Tongue (tissue), 3 donors: ENCODE measurements at places on chromosomes 16 and 17. TPM values are rescaled to one million over a fixed set of nuclear protein-coding genes. Genes with fewer than 3 reads are reported as not detected.

The ZNF207 gene
- 144 TPM for total RNA-seq

- DNase-seq: no peak
Measured at GRCh38 chr17:63203652-63204051, 237.6 kb downstream of the TANC2 start.

The TEKT5 gene
- 1.0 TPM for total RNA-seq

- no peak for DNase-seq
Measured at GRCh38 chr17:9169116-9169515, 147.8 kb downstream of the NTN1 start.

DNA sequence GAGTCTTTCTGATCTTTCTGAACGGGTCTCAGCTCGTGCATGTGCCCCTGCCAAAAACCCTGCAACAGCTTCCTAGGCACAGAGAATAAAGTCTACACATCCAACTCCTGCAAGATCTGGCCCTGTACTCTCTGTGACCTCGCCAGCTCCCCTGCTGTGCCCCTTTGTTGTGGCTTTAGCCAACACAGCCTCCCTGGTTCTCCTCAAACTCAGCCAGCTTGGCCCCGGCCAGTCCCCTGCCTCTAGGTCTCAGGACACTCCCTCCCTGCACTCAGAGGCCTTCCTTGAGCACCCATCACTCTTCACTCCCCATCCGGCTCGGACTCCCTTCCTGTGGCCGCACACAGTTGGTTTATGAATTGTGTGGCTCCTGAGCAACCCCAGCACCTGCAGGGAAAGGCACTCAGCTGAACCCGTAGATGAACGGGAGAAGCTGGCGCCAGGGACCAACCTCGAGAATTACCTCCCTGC is 1.4 kb downstream of the CEP131 start:
- no peak for DNase-seq

- DNase-seq: peak; percentile 50
Measured at GRCh38 chr17:75047398-75048098, 523 bp downstream of the KCTD2 start.

GRCh38 chr17:7094652-7095019 is 14.6 kb upstream of the CLEC10A start:
- DNase-seq: no peak

DNA sequence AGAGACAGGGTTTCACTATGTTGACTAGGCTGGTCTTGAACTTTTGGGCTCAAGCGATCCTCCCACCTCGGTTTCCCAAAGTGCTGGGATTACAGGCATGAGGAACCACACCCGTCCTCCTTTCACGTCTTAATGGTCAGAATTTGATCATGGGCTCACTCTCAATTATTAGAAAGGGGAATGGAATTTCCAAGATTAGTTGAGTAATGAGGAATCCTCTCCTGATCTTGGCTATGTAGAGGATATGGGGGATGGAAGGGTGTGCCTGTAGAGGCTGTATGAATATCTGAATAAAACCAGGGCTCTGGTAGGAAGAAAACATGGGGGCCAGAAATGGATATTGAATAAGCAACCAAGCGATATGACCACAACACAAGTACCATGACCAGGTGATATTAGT is 25.9 kb upstream of the SMURF2 start:
- no peak for DNase-seq

DNA sequence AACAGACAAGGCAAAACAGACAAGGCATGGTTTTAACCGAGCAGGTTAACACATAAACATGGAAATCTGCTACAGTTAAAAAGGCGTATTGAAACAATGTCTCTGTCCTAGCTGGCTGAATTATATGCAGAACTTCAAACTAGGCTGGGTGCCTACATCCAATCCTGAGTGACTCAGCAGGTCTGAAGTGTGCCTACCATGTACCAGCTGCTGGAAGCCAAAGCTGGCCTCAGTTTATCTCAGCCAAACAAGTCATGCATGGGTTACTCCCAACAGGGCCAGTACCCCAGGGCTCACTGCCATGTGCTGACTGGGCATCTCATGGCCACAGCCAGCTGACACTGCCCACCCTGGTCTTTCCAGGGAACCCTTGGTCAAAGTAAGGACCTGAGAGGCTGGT is 4.0 kb downstream of the C1QBP start:
- DNase-seq: no peak

GRCh38 chr17:8499614-8500013 is 63.9 kb downstream of the NDEL1 start:
- DNase-seq: no peak

DNA sequence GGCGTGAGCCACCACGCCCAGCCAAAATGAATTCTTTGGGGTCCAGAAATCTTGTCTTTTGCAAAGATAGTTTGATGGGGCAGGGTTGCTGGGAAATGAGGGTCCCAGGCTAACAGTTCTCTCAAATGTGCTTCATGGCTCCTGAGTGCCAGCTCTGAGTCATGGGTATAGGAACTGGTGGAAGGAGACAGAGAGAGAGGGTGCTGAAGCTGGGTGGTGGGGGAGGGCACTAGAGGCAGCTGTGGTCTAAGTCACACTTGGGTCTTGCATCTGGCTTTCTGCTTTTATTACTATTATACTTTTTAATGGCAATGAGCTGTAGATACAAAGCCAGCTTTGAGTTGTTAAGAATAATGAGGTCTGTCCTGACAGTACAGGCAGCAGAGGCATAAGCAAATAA is 54.6 kb downstream of the PRKCA start:
- DNase-seq: no peak

GRCh38 chr16:23692190-23692837 is 13.6 kb downstream of the PLK1 start:
- no peak for DNase-seq

GRCh38 chr17:47894498-47895346 is 1.3 kb upstream of the SP2 start:
- peak; percentile 54 for DNase-seq

The KRTAP4-12 gene
- not detected for total RNA-seq

DNA sequence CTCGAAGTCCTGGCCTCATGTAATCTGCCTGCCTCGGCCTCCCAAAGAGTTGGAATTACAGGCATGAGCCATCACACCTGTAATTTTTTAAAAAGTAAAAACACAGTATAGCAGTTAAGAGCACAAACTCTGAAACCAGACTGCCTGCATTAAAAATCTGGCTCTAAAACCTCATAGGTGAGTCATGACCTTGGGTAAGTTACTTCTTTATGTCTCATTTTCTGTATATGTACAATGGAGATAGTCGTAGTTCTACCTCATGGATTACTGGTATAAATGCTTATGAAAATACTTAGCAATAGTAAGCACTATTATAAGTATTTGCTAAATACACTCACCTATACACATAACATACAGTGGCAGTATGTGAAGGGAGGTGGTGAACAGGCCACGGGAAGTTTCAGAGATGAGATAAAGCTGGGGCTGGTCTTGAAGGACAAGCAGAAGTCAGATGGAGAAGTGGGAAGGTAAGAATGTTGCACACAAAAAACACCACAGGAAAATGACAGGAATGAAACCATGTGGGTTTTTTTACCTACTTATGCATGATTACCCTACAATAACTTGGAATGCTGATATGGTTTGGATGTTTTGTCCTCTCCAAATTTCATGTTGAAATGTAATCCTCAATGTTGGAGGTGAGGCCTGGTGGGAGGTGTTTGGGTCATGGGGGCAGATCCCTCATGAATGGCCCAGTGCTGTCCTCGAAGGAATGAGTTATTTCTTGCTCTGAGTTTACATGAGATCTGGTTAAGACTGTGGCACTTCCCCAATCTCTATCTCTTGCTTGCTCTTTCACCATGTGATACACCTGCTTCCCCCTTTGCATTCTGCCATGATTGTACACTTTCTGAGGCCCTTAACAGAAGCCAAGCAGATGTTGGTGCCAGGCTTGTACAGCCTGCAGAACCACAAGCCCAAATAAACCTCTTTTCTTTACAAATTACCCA is 33.9 kb downstream of the ZNF652 start:
- DNase-seq: no peak

DNA sequence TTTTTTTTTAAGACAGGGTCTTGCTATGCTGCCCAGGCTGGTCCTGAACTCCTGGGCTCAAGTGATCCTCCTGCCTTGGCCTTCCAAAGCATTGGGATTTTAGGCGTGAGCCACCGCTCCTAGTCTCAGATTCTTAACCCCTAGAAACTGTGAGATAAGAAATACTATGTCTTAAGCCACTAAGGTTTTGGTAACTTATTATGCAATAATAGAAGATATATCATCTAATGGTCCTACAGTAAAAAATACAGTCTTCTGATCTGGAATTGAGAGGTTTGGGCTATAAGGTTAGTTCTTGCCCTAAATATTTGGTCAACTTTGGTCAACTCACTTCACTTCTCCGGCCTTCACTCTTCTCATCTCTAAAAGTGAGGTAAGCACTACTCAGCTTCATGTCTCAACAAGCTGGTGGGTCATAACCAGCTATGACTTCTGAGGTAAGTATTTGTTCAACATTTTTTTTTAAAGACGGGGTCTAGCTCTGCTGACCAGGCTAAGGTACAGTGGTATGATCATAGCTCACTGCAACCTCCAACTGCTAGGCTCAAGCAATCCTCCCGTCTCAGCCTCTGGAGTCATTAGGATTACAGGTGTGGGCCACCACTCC is 14.7 kb downstream of the RAD51D start:
- DNase-seq: no peak

The YPEL2 gene
- 39.3 TPM for total RNA-seq

The ASGR1 gene
- 0.21 TPM for total RNA-seq

GRCh38 chr16:86330906-86331305 is 179.4 kb upstream of the FOXF1 start:
- DNase-seq: no peak

The TM4SF5 gene
- not detected for total RNA-seq

DNA sequence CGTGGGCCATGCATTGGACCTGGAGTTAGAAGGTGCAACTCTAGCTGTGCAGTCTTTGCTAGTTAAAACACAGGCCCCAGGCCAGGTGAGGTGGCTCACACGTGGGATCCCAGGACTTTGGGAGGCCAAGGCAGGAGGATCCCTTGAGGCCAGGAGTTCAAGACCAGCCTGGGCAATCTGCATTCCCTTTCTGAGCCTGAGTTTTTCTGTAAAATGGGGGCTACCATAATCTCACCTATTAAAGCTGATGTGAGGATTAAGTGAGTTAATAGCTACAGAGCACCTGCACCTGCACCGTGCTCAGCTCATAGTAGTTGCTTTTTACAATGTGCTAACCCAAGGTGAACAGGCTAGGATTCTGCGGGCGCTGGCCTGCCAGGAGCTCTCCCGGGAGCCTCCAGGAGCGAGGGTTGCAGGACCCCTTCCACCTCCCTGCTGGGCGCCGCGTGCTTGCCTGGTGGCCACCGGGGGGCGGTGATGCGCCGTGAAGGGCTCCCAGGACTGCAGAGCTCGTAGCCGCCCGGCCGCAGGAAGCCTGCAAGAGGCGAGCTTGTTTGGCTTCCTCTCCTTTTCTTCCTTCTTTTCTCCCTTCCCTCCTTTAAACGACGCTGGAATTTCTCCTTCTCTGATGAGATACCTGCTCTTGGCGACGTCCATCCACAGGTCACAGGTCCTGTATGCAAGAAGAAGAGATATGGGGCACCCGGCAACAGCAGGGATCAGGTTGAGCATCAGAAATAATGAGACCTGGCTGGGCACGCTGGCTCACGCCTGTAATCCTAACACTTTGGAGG is 51.3 kb downstream of the ZFP90 start:
- peak; percentile 74 for DNase-seq

The ANKRD13B gene
- 13.8 TPM for total RNA-seq

DNA sequence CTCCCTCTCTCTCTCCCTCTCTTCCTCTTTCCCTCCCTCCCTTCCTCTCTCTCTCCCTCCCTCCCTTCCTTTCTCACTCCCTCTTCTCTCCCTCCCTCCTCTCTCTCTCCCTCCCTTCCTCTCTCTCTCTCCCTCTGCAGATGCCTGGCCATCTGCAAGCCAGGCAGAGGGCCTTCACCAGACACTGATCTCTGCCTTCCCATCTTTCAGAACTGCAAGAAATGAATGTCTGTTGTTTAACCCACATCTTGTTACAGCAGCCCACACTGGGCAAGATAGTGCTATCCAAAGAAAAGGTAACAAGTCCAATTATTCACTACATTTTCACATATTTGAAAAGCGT is 26.2 kb upstream of the CDRT4 start:
- no peak for DNase-seq

DNA sequence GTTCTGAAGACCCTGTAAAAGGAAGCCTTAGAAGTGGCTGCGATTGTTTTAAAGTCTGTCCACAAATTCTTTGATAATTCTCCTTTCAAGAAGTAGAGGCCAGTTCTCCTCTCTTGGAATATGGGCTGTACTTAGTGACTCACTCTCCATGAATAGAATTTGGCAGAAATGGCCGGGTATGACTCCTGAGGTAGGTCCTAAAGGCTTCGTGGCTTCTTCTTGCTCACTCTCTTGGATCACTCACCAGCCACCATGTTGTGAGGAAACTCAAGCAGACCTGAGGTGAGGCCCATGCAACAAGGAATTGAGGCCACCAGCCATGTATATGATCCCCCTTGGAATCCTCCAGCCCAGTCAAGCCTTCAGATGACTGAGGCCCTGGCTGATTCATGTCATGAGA is 75.8 kb downstream of the WWOX start:
- no peak for DNase-seq

DNA sequence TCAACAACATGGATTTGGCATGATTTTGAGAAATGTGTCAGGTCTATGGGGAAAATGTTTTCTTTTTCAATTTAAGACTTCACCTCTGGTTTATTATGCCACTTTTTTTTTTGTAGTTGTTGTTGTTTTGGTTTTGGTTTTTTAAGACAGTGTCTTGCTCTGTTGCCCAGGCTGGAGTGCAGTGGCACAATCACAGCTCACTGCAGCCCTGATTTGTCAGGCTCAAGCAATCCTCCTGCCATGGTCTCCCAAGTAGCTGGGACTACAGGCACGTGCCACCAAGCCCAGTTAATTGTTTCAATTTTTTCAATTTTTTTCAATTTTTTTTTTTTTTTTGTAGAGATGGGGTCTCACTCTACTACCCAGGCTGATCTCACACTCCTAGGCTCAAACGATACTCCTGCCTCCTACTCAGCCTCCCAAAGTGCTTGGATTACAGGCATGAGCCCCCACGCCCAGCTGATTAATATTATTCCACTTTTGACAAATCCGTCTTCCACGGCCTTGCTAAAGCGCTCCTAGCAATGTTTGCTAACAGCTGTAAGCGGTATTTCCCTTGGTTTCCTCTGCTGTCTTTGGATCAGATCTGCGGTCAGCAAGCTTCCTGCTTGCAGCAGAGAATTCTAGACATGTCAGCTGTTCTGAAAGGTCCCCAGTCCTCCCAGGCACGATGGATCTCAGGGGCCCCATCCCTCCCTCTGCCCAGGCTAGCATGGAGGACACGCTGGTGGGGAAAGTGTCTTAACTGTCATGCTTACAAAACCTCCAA is 7.0 kb upstream of the MILR1 start:
- DNase-seq: peak; percentile 56

GRCh38 chr17:55487695-55488432 is 23.4 kb downstream of the SMIM36 start:
- no peak for DNase-seq
